ENCODE measurements at places on chromosomes 7 and 10. TPM values are rescaled to one million over a fixed set of nuclear protein-coding genes. Genes with fewer than 3 reads are reported as not detected.

GRCh38 chr10:128594688-128595087 is 468.5 kb upstream of the MKI67 start:
- no peak for DNase-seq

DNA sequence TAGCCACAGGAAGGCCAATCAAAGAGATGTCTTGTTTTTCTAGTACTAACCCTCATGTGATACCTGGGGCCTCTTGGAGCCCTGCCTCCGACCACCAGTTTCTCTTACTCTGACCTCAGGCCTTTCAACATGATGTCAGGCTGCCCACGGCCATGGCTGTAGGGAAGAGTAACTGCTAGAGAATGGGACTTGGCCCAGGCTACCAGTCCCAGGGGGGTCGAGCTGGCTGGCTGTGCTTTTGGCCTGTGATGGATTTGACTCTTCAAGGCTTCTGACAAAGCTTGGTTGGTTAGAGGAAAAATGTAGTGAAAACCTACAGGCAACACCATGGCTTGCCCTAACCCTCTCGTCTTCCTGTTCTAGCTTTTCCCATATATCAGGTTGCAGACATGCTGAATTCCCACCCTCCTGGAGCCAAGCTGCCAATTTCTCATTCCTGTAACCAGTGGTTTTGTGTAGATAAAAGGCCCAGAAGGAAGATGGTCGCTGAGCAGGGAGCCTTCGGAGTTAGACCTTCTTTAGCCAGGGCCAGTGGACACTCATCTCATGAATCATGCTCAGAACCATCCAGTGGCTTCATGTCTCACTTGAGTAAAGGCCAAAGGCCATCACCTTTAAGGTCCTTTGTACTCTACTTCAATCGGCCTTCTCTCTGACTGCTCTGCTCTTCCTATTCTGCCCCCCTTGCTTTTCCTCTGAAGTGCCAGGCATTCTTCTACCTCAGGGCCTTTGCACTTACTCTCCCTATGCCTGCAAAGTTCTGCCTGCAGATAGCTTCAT is 19.7 kb downstream of the SUFU start:
- DNase-seq = no peak

The OR13A1 gene
- not detected for total RNA-seq

The MMS19 gene
- total RNA-seq = 70.7 TPM

All from pulmonary artery endothelial cell (primary cell).